Activated CD4-positive, CD25-positive, alpha-beta regulatory T cell treated with anti-CD3 and anti-CD28 coated beads, Interleukin-2, amount 50 U/mL, for 16 hours (primary cell): ENCODE measurements at places on chromosomes 5 and 9.

- no peak for DNase-seq
Observed at GRCh38 chr5:132459031-132459982, 31.3 kb downstream of the IRF1 start.

GRCh38 chr5:115575167-115576070 is 26.9 kb downstream of the TICAM2 start:
- no peak for DNase-seq

GRCh38 chr5:1038417-1039209 is 30.0 kb downstream of the NKD2 start:
- no peak for DNase-seq

DNA sequence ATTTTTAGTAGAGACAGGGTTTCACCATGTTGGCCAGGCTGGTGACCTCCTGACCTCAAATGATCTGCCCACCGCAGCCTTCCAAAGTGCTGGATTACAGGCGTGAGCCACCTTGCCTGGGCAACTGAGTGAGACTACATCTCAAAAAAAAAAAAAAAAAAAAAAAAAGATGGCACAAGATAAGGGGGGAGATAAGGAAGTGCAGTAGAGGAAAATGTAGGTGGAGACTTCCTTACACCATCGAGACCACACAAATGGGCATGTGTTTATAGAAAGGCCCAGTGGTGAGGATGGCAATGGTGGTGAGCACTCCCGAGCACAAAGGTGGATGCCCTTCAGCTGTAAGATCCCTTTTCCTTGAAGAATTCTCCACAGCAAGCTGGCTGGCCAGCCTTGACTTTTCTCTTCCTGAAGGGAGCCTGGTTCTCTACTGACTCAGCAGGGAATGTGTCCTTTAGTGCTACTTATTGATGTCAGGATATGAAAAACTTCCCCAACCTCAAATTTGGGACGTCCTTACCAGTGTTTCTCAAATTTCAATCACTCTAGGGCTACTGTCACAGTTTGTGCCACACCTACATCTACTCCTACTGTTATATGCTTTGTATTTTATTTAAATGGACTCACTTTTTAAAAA is 28.2 kb downstream of the ERGIC1 start:
- no peak for DNase-seq

DNA sequence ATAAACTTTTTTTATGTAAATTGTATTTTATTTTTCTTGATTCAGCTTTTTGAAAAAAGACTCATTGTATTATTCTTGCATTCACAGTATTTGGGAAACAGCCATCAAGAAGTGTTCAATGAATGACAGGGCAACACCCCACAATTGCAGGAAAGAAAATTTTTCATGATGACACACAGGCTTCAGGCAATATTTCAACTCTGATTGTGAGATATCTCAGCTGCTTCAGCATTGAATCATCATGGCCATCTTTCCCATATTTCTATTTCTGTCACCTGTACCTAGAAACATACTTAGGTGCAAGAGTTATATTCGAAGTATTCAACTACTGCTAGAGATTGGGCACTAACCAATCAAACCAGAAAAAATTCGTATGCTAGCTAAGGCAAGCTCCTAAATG is 446.0 kb downstream of the ISL1 start:
- no peak for DNase-seq

- no peak for DNase-seq
Observed at GRCh38 chr9:101027236-101027635, 1.3 kb upstream of the PLPPR1 start.

DNA sequence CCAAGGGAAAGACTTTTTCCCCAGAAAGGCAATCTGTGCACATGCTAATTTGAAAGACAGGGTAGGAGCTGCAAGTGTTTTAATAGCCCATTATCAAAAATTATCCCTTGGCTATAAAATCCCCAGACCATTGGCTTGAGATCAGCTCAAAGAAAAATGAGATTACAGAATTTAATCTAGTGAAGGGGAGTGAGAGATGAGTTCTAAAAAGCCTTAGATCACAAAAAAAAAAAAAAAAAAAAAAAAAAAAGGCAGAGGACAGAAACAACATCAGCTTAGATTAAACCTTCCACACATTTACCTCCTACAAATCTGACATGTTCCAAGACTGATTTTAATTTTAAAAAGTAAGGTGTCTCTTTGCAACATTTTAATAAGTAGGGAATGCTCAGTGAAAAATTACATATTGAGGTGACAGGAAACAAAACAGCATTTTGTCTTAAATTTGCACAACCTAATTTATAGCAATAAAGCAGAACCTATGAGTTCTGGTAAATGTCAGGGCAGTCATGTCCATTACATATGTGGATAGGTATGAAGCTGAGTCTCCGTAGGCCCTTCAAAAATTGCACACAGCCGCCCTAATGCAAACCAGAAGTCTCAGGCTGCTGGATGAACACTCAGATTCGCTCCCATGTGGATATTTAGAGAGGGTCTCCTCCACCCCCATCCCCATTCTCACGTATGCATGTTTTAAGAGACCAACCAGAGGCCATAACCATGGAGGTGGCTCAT is 43.4 kb downstream of the NFIB start:
- DNase-seq = no peak

DNA sequence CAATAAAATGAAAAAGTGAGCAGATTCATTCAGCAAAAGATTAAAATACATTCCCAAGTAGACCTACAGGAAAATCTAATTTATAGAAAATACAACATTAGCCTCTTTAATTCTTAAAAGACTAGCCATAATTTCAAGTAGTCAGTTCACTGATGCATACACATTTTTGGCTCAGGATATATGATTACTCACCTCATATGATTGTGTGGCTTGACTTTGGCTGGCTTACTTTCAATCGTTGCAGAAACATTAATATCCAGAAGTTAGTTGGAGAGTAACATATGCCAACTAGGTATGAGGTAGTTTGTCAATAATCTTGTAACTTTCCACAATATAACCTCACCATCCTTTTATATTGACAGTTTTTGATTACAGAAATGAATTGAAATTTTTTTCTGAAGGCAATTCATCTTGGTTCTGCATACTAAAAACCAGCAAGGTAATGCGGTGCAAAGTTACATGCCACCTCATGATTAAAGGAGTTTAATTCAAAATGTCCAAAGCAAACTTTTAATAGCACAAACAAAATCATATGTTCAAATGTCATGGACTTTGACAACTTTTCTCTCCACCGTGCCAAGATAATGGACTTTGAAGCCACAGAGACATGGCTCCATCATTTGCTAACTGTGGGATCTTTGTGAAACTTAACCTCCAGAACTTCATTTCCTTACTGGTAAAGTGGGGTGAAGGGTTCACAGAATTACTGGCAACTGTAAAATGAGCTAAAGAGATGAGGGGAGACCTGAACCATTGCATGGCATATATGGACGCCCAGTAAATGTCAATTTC is 76.6 kb upstream of the PAM start:
- DNase-seq = no peak

- no peak for DNase-seq
Observed at GRCh38 chr5:175457466-175457865, 13.5 kb upstream of the DRD1 start.

DNA sequence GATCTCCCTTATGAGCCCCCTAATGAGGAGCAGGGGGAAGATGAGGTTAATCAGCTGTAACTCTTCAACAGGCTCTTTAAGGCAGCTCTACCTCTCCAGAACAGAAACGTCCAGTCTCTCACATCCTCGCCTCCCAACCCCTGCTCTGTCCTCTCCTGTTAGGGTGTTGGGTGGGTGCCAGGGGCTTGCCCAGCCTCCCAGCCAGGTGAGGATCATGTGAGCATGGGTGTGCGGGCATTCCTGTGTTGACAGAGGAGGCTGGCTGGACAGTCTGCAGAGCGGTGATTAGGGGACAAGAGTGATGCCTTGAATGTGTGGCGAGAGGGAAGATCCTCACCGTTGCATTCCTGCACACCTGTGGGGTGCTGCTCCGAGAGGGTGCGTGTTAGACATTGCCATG is 51.7 kb downstream of the CCDC180 start:
- DNase-seq = no peak

- no peak for DNase-seq
Observed at GRCh38 chr5:83518319-83519061, 46.9 kb downstream of the VCAN start.

DNA sequence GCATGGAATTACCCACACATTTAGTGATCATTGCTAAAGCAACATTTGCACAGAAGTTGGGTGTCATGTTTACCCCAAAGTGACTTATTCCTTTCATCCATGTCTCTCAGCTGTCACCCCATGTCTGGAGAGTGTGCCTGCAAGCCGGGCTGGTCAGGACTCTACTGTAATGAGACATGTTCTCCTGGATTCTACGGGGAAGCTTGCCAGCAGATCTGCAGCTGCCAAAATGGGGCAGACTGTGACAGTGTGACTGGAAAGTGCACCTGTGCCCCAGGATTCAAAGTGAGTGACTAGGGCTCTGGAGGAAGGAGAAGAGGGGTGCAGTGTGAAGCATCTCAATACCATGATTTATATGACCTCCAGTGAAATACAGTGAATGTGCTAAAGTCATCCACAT is 99.9 kb upstream of the PRRC1 start:
- no peak for DNase-seq

GRCh38 chr5:62271870-62272269 is 34.1 kb upstream of the KIF2A start:
- DNase-seq = no peak

DNA sequence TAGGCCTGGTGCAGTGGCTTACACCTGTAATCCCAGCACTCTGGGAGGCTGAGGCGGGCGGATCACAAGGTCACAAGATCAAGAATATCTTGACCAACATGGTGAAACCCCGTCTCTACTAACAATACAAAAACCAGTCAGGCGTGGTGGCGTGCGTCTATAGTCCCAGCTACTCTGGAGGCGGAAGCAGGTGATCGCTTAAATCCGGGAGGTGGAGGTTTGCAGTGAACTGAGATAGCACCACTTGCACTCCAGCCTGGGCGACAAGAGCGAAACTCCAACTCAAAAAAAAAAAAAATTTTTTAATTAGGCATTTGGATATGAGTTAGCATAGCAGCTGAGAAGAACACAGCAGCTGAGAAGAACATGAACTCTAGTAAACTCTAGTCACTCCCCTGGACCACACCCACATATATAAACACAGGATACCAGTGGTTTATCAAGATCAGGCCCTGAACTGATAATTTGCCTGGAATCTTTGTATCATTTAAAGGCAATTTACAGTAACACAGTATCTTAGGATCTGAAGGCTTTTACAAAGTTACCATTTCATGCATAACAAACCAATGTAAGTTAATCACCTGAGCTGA is 4.6 kb upstream of the UGCG start:
- no peak for DNase-seq

DNA sequence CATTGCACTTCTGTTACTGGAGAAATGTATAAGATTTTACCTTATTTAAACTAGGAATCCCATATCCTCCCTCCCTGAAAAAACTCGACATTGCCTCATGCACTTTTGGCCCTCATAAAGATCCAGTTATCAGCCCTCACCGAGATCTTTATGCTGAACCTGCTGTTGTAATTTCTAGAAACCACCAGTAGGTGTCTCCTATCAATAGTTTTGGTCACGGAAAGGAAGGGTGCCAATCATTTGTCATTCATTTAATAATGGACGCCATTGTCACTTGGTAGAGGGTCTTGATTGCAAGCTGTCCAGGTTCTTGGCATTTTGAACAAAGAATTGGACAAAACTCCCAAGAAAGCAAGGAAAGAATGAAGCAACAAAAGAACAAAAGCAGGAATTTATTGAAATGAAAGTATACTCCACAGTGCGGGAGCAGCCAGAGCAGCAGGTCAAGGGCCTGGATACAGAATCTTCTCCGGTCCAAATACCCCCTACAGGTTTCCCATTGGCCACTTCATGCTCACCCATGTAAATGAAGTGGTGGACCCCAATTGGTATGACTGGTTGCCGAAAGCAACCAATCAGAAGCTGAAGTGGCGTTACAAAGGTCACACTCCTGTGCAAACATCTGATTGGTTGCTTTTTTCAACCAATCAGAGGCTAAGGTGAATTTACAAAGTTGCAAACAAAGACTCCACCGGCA is 524.3 kb downstream of the PSAT1 start:
- no peak for DNase-seq

GRCh38 chr5:168935183-168935582 is 356.0 kb upstream of the PANK3 start:
- no peak for DNase-seq

DNA sequence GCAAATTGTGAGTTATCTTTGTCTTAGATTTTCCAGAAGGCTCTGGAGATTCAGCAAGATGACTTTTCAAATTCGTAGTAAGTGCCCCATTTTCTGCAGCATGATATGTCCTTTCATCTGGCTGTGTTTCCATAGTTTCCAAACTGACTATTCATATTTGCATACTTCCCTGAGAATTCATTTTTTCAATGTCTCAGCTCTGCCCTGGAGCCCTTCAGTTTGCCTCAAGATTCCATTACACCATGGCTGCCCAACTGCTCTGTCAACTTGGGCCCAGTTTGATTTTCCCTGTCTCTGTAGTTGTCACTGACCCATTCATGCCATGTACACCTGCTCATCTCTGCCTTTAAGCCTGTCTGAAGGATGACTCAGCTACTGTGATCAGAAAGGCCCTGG is 94.2 kb upstream of the RUSC2 start:
- DNase-seq = no peak

DNA sequence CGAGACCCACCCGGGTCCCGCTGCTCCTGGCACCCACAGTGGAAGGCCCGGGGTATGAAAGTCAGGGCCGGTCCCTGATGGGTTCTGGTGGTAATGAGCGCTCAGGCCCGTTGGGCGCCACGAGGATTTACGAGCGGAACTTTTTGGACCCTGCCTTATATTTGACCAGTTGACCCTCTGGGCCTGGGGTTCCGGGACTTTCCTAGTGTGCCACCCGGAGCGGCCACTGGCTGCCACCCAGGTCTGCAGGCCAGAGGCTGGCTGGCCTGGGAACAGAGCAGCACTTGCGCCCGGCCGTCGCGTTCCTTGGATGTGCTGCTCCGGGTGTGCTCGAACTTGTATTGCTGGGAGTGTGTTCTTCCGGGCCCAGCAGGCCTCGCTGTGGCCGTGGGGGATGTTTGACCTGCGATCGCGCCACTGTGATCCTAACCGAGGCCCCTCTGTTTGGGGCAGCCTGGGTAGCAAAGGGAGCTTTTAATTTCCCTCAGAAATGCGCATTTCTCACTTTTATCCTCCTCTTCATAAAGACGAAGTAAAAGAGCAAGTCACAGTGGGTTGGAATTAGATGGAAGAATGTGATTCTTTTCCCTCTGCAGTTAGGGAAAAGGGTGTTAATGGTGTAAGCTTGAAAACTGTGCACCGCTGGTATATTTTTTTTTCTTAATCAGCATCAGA is 1.2 kb downstream of the F2RL1 start:
- DNase-seq = no peak

DNA sequence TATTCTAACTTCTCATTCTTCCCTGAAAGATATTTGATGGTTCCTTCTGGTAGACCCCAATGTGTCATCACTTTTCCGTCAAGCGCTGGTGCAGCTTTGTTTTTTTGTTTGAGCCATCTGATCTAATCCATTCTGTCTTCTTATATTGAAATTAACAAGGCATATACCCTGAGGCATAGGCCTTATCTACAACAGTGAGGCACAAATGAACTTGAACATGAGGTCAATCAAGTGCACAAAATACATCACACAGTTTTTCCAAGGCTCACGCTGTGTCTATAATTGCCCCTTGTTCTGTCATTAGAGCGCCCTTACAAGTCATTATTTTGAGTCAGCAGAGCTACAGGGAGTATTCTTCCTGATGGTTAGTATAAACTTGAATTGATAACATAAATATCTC is 406.6 kb downstream of the MAT2B start:
- no peak for DNase-seq

- DNase-seq = no peak
Observed at GRCh38 chr9:31323726-31324444, 1060.6 kb upstream of the ACO1 start.

- no peak for DNase-seq
Observed at GRCh38 chr5:3265131-3265885, 330.3 kb upstream of the IRX1 start.
